AG04449 (cell line): ENCODE measurements at places on chromosomes 16 and 17.

- no peak for DNase-seq
Observed at GRCh38 chr16:87492291-87492630, 563 bp downstream of the ZCCHC14 start.

GRCh38 chr16:85274924-85275323, 162.7 kb upstream of the CIBAR2 start:
- no peak for DNase-seq

- DNase-seq: no peak
Observed at GRCh38 chr17:51150932-51151331, 2.4 kb upstream of the NME1 start.

GRCh38 chr17:1158879-1159278, 20.9 kb downstream of the ABR start:
- DNase-seq: peak; percentile 50

DNA sequence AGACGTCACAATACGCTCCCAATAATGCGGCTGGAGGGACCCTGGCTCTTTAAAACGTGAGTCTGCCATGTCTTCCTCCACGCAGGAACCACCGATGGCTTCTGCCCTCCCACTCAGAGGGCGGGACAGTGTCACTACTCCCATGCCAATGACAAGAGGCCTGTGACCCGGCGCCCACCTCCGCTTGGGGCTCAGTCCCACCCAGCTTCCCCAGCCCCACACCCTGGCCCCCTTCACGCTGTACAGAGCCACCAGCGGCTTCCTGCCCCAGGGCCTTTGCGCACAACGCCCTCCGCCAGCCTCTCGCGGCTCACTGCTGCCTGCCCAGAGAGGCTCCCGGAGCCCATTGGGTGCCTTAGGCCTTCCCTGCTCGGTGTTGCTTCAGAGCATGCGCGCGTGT, 29.5 kb upstream of the ZNF469 start:
- DNase-seq: no peak

GRCh38 chr17:72861811-72862210, 230.7 kb downstream of the SLC39A11 start:
- no peak for DNase-seq

GRCh38 chr17:82892899-82893565, 53.2 kb upstream of the ZNF750 start:
- DNase-seq: no peak

- no peak for DNase-seq
Observed at GRCh38 chr16:29836623-29837022, 16.4 kb downstream of the MVP start.

DNA sequence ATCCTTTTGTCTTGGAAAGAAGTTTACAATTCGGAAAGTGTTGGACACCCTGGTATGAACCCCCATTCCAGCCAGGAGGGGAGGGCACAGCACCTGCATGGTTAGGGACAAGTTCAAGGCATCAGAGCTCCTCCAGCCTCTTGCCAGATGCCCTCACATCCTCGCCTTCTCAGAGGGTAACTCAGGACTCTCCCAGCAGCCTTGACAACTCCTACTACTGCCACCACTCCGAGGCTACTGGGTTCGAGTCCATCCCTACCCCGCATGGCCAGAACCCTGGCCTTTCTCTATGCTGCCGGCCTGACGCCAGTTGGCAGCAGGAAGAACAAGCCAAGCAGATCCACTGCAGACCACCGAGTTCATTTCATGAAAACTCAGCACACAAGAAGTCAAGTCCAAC, 34.1 kb downstream of the AXIN2 start:
- no peak for DNase-seq

DNA sequence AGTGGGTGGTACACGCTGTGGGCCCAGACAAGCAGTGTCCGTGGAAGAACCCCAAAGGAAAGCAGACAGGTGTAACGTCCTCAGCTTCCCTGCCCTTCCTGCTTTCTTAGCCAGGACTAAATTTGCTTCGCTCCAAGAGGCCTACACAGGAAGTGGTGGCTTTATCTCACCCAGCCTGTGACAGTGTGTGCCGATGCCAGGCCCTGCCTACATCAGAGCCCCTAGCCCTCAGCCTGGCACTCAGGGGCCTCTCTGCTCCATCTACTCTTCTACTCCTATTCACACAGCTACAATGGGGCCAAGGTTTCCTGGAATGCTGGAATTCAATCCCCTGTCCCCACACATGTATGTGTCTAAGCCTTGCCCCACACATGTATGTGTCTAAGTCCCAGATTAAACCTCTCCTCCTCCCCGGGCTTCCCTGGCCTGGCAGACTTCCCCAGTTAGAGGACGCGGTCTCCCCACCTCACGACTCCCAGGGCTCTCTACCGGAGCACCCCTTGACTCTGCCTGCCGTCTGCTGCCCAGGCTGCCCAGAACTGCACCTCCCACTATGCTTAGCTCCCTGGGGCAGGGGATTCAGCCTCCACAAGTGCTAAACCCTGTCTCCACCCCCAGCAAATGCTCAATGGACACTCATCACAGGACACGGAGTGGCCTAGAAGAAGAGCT, 8.2 kb downstream of the PGAP3 start:
- DNase-seq: no peak

DNA sequence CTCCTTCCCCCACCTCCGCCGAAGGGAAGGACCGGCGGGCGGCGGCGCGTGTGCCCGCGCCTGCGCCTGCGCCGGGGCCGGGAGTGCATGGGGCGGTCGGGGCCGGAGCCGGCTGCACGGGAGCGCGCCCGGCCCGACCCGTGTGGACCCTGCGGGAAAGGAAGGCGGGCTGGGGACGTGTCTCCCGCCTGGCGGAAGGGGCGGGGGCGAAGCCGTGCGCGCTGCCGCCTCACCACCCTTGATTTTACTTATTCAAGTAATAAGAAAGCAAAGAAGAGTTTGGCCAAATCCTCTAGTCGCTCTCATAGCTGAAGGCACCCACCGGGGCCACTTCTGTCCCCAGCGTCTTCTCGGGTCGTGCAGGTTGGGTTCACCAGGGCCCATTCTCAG, 596 bp upstream of the PFN1 start:
- DNase-seq: peak; percentile 38

GRCh38 chr16:29745121-29745852, 503 bp downstream of the C16orf54 start:
- DNase-seq: no peak

GRCh38 chr17:81097134-81097942, 62.4 kb downstream of the BAIAP2 start:
- no peak for DNase-seq

DNA sequence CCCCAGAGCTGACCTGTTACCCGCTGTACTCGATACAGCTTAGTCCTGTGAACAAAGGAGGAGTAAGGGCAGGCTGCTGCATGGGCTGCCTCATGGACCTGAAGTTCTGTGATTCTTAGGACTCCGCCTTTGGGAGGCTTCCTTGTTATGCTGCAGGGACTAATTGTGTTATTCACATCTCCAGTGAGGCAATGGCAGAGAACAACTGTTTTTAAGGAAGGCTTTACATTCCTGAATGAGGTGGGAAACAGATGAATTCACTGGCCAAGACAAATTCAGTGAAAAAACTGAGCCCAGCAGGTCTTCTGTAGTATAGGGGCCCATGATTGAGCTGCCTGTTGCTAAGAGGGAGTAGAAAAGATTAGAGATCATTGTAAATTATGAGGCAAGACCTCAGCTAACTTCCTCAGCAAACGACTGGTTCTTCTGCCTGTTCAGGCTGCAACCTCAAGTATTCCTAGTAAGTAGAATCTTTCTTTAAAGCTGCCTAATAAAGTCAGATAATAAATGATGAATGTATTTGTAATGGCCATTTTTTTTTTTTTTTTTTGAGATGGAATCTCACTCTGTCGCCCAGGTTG, 26.3 kb downstream of the ADORA2B start:
- DNase-seq: no peak

GRCh38 chr17:40107522-40108174, 7.3 kb upstream of the NR1D1 start:
- no peak for DNase-seq

DNA sequence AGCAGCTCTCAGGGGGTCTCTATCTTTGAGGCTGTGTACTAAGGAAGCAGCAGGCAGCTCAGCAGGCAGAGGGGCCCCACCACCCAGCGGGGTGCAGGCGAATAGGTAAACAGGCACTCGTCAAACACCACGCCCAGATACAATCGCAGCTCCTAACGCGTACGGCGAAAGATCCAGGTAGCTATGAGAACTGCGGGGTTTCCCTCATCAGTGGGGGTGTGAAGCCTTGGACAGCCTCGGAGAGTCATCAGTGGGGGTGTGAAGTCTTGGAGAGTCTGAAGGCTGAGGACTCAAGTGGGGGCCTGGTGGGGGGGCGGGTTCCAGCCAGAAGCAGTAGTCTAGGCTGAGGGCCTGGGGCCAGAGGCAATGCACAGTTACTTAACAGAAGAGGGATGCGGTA, 69.0 kb downstream of the RTN4RL1 start:
- DNase-seq: no peak

DNA sequence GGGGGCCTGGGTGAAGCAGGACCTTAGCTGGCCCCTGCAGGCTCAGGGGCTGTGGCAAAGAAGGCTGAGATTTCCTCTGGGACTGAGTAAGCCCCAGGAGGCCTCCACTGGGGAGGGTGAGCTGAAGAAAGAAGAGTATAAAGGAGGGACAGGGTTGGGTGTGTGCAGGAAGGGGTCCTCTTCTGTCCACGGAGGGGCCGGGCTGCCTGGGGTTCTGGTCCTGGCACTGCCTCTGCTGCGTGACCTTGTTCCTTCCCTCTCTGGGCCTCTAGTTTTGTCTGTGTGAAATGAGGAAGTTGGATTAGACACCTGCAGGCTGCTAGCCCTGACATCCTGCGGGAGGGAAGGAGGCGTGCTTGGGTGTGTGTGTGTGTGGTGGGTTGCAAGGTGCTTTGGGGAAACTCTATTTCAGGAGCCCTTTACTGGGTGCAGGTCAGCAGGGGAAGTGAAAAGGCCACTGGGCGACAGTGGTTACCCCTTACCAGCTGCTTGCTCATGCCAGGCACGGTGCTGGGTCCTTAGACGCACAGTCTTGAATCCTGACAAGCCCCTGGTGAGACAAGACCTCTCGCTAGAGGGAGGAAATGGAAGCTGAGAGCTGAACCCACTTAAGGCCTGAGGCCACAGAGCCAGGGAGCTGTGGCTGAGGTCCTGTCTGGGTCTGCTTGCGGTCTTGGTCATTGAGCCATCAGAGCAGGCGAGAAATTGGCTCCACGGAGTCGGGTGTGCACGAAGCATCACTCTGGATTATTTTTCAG, 60.7 kb downstream of the OR1D5 start:
- DNase-seq: no peak

DNA sequence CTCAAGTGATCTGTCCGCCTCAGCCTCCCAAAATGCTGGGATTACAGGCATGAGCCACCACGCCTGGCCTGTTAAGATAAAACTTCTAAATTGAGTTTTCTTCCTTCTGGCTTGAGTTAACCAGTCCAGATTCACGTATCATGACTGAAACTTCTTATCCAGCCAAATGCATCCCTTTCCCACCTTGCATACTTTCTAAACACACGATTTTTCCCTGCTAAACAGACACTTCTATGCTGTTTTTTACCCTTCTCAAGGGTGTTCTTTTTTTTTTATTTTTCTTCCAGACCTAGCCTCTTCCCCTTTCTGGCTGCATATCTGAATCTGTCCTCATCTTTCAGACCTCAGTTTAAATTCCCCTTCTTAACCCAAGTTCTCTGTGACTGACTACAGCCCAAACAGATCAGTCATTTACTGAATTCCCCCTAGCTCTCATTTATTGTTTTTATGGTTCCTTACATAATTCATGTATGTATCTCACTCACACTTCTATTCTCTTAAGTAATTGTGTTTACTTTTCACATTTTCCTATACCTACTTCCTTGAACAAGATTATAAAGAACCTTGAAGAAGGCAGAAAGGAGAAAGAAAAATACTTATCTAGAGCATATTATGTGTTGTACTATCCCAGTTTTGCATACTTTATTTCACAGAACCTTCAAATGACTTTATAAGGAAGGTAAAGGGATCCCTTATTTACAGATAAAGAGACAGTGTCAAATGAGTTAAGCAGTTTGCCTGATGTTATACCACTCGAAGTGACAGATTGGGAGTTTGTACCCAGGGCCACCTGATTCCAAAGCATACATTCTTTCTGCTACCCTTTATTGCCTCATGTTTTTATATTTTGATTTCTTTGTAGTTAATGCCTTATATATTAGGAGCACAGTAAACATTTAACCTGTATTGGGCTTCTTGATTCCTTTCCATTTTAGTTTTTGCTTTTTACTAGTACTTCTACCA, 5.2 kb downstream of the EVI2B start:
- no peak for DNase-seq

GRCh38 chr17:6721744-6722143, 8.6 kb upstream of the SLC13A5 start:
- no peak for DNase-seq

DNA sequence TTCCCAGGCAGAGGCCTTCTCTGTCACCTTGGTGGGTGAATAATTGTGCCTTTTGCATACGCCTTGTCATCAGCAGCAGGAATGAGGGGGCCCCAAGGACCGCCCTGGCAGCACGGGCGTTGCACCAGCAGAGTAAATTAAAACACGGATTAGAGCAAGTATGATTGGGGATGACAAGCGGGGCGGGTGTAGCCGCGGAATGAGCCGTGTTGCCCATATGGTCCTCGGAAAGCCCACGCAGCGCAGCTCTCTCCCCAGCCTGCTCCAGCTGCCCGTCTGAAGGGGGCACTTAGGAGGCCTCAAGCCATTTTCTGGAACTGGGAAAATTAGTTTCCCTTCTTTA, 299.4 kb upstream of the IRX3 start:
- no peak for DNase-seq

DNA sequence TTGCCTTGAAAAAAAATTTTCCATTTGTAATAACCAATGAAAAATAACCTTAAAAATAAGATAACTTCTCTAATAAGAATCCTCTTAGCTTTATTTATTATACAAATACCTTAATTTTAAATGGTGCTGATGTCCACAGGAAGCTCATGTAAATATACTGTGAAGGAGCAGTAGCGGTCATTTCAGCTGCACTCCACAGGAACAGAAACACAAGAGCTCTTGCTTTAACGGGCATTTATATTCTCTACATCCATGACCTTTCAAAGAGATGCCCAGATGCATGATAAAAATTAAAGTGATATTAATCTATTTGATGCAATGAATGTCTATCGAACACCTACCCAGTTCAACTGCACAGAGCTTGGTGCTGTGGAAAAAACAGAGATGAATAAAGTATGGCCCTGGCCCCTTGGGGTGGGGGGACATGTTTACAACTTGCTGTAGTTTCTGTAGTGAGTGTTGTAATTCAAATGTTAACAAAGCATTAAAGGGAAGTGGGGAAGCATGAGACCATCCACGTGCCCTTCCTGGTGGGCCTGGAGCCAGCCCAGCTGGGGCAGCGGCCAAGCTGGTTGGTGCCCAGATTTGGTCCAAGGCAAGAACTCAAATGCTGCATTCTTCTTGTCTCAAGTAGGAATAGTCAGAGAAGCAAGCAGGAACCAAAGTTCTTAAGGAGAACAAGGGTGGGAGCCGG, 47.9 kb downstream of the IQCK start:
- DNase-seq: no peak

DNA sequence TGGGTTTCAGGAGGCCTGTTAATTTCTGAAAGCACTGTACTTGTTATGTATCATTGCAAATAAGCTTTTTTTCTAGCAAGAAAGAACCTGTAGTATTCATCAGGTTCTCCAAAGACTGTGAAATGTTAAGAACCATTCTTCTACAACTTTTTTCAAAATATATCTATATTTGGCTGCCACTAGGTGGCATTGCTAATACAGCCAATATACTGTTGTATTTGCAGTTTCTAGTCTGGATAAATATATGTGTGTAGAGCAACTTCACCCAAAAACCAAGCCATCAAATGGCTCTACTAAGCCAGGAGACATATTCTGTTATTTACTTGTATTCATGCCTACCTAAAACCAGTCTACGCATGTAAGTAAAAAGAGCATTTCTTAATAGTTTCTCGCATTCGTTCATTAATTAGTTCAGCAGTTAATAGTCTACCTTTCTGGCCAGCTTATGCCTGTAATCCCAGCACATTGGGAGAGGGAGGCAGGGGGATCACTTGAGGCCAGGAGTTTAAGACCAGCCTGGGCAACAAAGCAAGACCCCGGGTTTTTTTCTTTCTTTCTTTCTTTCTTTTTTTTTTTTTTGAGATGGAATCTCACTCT, 39.5 kb downstream of the VMP1 start:
- DNase-seq: no peak
